ENCODE measurements at places on chromosomes 2 and 18.
A peak's percentile ranks its signal among the peaks of the same experiment; 100 is the strongest.

GRCh38 chr2:9094117-9094516 lies 90.6 kb upstream of the MBOAT2 start:
- DNase-seq: no peak

DNA sequence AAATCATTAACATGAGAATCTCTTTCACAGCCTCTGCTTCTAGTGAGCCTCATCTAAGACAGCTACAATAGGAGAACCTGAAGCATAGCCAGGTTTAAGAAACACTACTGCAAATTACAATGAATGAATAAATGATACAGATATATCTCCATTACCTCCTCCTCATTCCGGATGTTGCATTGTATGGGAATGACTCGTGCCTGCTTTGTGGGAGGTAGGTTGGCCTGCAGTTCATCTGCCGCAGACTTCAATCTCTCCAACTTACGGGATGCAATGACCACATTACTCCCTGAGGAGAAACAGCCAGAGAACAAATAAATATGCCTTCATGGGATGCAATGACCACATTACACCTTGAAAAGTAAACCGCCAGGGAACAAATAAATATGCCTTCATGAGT lies 15.4 kb downstream of the PECR start:
- no peak for DNase-seq

DNA sequence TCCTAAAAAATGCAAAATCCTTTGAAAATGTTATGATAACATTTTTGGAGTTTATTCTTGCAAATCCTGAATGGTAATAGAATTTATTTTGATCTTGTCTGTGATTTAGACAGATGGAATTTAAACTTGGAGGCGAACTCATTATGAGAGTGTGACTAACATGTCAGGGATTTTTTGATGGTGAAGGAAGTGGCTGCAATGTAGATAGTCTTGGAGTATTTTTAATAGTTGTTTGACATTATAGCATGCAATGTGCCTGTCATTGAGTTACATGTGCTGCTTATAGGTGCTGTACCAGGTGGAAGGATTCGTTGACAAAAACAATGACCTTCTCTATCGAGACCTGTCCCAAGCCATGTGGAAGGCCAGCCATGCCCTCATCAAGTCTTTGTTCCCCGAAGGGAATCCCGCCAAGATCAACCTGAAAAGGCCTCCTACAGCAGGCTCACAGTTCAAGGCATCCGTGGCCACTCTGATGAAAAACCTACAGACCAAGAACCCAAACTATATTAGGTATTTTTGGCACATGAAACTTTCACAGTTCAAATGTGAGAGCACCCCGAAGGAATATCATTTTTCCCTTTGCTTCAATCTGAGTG lies 141.8 kb downstream of the MYO1B start:
- no peak for DNase-seq

GRCh38 chr2:192424243-192424642 lies 229.5 kb upstream of the TMEFF2 start:
- no peak for DNase-seq

- DNase-seq: no peak
Observed at GRCh38 chr2:73033766-73034381, 37.6 kb downstream of the SFXN5 start.

DNA sequence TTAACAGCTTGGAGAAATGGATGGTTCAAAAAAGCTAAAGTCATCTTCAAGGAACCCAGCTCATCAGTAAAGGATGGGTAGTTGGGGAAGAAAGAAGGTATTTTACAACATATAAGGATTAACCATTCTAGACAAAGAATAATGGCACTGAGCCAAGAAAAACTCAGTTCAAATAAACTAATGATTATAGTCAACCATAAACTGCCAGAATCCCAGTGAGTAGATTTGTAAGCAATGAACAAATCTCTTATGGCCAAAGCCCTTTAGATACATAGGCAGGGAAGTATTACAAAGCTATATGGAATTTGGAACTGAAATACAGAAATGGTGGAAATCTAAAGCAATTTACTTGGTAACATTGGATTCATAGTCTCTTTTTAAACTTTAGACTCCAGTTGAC lies 92.4 kb upstream of the ZFP36L2 start:
- DNase-seq: no peak

DNA sequence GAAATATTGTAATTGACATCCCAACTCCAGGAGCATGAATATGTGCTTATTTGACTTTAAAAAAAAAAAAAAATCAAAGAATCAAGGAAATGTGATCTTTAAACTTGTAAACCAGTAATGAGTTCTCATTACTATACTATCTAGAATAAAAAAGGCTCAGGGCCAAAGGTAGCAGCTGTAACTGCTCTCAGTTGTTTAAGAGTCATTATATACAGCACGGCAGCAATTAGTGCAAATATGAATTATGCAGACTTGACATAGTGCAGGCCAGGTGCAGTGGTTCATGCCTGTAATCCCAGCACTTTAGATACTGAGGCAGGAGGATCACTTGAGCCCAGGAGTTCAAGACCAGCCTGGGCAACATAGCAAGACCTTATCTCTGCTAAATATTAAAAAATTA lies 125.7 kb upstream of the TTC39C start:
- DNase-seq: no peak

DNA sequence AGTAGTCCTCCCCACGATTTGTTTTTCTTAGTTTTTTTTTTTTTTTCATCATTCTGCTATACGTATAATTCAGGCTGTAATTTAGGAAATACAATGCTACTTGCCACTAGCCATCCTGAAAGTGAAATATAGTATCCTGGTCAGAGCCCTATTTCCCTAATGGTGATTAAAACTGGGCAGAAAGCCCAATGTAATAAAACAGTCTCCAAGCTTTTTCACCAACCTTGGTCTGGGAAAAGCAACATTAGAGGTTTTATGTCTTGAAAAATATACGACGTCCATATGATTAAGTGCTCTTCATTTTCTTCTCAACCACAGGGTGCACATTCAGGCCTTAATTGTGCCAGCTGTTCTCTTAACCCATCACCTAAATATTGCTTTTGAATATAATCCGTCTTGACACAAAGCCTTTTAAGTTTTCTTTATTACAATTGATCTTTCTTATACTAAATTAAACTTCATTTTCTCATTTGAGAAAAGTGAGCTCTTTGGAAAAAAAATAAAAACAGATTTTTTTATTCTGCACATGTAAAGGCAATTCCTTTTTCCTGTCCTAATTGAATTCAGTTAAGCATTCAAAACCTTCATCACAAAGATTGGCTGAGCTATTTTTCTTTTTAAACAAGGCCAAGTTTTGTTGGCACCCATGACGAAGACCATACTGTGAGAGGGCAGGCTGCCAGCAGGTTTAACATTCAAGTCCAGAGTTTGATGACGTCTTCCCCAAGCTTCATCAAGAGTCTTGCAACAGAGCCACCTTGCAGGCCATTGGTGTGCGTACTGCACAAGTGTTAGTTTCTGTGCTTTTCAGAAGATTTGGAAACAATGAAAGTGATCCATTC lies 52.7 kb downstream of the MAP2 start:
- peak; percentile 19 for DNase-seq

DNA sequence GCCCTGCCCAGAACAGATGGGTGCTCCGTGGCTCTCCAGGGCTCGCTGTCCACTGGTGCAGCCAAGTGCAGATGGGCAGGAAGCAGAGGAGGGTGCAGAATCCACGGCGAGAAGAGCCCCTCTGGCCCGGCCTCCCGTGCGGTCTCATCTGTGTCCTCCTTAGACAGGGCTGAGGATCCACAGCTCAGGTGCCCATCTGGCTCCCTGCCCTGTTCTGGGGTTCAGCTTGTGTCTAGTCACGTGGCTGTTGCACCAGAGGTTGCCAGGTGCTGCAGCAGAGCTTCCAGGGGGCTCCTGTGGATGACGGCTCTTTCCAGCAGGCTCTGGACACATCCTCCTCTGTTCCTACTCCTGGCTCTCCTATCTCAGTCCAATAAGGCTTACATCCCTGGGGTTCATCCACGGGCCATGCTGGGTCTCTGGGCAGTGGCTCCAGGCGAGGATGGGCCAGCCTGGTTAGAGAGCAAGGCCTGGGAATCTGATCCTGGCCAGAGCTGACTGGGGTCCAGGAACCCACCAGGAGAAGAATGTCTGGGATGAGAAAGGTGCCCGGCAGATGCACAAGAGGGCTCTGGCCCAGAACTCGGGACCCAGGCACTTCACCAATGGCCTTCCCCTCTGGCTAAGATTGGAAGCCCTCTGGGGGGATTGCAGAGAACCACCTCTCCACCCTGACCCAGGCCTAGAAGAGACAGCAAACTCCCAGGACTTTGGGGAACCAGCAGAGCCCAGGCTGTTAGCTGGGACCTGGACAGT lies 116.3 kb upstream of the ID2 start:
- no peak for DNase-seq

- DNase-seq: peak; percentile 16
Observed at GRCh38 chr18:45222180-45222579, 393.1 kb upstream of the SLC14A2 start.

DNA sequence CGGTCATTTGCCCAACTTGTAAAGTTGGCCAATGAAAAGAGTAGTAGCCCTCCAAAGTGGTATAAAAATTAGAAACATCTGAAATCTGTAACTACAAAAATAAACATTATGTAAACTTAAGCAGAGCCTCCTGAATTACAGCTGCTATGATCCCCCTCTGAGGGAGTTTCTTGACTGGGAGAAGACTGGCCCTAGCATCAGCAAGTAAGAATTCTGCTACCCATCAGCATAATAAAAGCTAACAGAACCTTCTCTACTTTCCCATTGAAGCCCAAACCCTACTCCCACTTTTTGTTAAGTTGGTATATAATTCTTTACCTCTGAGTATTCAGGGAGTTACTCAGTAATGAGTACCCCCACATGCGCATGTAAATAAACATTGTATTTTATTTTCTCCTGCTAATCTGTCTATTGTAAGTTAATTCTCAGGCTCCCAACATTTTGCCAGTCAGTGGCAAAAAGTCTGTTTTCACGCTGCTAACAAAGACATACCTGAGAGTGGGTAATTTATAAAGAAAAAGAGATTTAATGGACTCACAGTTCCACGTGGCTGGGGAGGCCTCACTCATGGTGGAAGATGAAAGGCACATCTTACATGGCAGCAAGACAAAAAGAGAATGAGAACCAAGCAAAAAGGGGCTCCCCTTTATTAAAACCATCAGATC lies 71.3 kb downstream of the MYL12B start:
- DNase-seq: no peak

- no peak for DNase-seq
Observed at GRCh38 chr18:70273021-70273420, 15.8 kb upstream of the SOCS6 start.

- peak; percentile 66 for DNase-seq
Observed at GRCh38 chr2:239991689-239992314, 33.3 kb downstream of the NDUFA10 start.

GRCh38 chr2:106892048-106892447 lies 6.1 kb upstream of the ST6GAL2 start:
- DNase-seq: no peak

DNA sequence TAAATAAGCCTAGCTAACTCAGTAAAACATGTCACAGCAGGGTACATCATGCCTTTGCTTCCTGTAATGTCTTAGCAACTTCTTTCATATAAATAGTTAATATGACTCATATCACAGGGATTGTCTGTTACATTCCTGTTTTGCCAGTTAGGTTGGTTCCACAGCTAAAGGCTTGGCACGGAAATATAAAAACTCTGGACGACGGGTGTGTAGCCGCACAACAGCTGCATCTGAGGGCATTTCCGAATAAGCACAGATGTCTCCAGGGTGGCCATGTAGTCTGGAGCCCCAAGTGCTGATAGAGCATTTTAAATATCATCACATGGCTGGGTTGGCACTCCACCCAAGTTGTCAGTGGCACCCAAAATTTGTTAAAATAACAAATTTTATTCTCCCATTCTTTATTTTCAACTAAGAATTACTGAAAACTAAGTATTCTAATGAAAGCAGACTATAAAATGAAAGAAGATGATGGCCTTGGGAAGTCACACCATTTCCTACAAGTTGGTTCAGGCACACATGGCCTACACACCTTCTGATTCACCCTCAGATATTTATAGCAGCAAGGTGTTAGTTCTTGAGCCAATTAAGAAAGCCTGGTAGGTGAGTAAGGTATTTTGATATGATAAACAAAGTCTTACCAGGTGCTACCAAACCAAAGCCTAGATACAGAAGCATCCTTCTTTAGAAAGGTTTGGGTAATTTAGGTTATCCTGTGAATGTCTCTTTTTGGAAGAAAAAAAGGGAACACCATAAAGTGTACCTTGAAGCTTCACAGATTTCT lies 61.8 kb upstream of the STK17B start:
- peak; percentile 43 for DNase-seq

DNA sequence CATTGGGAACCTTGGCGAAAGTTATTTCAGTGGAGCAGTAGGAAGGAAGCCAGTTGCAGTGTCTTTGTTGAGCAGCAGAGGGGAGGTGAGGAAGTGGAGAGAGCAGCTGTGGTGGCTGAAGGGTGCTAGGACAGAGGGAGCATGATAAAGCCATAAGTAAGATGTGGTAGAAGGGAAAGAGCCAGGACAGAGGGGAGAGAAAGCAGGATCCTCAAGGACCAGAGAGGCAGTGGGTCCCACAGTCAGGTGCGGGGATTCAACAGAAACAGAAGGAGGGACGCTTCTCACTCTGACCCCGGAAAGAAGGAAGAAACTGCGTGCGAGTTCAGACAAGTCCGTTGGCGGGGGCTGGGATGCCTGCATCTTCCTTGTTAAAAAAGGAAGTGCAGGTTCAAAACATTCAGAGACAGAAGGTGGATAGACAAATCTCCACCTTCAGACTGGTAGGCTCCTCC lies at the start of gene CXCR2:
Gene CXCR2 (plus strand): TSS at position 403 of the 455 bp plus-strand sequence. CDS start 8,774 bp downstream, outside the sequence.
- no peak for DNase-seq

GRCh38 chr18:9422816-9423519 lies 52.3 kb upstream of the RALBP1 start:
- no peak for DNase-seq

DNA sequence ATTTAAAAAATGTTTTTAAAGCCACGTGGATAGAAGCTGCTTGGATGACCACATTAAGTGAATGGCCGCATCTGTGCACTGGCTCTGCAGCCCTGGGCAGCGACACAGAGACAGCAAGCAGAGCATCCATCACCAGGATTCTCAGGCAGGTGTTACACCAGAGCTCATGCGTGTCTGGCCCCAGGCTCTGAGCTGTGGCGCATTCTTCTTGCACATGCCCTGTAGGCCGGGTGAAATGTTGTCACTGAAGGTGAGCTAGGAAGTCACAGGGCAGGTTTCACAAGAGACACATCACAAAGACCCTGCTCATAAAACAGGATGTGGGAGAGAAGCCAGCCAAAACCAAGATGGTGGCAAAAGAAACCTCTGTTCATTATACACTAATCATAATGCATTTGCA lies 8.4 kb upstream of the PXDN start:
- DNase-seq: no peak

- no peak for DNase-seq
Observed at GRCh38 chr2:108923736-108924579, 65.1 kb downstream of the EDAR start.

GRCh38 chr2:226716126-226716525 lies 83.5 kb downstream of the IRS1 start:
- no peak for DNase-seq

- no peak for DNase-seq
Observed at GRCh38 chr2:230011617-230012016, 57.1 kb downstream of the SLC16A14 start.
